ENCODE measurements at places on chromosomes 12 and 14.

GRCh38 chr12:87952223-87952622 lies 77.0 kb downstream of the C12orf50 start:
- DNase-seq: no peak

DNA sequence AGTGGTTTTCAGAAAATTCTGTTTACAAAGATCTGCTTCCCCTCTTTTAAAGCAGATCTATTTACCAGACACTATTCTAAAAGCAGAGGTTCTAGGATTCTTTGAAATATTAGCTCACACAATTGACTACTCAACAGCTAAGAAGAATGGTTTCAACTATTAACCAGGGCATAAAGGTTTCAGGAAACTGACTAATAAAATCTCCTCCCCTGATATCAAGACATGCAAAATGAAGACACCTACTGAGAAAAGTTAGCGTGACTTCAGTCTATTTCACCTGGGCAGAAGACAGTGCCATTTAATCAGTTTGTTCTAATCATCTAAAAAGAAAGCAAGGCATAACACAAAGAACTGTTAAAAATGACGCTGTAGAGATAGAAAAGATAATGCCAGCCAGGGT lies 22.2 kb downstream of the DAD1 start:
- no peak for DNase-seq

- DNase-seq: no peak
Measured at GRCh38 chr12:5307065-5307464, 124.8 kb upstream of the NTF3 start.

DNA sequence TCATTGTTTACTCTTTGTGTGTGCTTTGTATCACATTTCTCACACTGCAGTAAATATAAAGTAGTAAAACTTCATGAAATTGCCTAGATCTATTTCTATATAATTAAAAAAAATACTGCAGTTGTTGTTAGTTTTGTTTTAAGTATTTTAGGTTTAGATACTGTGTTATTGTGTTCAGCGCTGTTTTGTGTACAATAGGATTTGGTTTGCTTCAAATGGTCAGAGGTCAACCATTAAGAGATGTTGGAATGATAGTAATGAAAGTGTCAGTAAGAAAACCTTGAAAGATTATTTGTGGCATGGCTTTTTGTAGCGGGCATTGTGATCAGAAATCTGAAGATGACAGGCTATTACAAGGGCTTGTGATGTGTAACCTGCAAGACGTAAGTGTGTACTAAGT lies 67.9 kb downstream of the RAD51B start:
- no peak for DNase-seq

DNA sequence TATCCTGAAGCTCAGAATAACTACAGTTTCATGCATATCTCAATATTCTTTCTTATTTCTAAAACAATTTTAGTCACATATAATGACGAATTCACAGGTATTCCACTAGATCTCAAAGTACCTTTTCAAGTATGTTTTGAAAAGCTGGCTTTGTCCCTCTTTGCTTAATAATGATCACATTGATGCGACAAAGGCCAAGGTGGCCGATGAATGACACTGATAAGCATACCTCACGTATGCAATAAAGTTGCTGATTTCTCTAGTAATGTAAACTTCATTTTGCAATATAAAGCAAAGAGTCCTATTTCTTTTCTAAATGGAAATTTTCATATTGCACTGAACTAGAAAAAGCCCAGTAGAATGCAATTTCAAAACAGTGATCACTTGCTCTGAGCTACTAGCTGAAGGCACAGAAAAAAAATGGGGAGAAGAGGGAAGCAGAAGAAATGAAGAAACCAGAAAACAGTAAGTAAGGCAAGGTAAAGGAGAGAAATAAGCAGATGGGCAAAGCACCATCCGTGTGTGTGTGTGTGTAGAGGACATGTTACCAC lies 29.3 kb downstream of the FGD6 start:
- DNase-seq: no peak

Measured in stimulated activated naive CD4-positive, alpha-beta T cell (primary cell).